ENCODE measurements at places on chromosomes 4 and X. TPM values are rescaled to one million over a fixed set of nuclear protein-coding genes. Genes with fewer than 3 reads are reported as not detected.

Gene TEX13C
- not detected for total RNA-seq

Gene PAGE2
- total RNA-seq, result not detected

Gene GATA1
- 0.16 TPM for total RNA-seq

Gene TRAM1L1
- 0.57 TPM for total RNA-seq

Gene LRCH2
- 1.4 TPM for total RNA-seq

Gene FRAS1
- total RNA-seq, result 2.2 TPM

Gene NRK
- total RNA-seq, result 2.1 TPM

DNA sequence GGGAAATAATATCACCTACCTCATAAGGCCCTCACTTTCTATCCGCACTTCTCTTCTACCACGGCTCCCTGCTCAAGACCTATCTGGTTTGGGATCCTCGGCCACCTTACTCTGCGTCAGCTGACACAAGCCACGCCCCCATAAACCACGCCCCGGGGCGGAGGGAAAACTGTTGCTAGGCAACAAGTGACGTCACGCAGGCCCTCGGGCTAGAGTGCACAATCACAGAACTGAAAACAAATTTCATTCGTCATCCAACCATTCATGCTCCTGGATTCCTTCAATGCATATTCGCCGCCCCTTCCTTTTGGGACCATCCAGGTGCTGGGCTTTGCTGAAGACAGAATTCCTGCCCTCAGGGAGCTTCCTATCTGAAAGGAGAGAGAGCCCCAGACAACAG lies 66.3 kb downstream of the SMC1A start:
- no peak for DNase-seq

DNA sequence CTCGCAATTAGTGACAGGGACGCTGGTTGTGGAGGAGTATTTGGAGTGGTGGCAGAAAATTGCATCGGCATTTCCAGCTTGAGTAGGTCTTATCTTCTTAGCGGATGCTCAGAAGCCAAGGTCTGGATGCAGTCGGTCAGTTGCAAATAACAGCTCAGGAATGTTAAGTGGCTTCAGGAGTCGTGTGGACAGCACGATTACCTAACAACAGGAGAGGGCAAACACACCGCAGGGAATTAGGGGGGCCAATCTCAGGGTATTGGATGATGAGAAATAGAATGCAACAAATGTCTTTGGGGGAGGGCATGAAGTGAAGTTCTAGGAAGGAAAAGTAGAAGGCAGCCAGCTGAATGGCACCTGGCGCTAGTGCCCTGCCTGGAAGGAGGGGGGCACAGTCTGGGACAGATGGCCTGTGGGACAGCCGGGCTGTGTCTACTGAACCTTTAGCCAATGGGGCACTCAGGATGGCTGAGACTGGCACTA lies 11.8 kb downstream of the RASL11B start:
- DNase-seq, result no peak

DNA sequence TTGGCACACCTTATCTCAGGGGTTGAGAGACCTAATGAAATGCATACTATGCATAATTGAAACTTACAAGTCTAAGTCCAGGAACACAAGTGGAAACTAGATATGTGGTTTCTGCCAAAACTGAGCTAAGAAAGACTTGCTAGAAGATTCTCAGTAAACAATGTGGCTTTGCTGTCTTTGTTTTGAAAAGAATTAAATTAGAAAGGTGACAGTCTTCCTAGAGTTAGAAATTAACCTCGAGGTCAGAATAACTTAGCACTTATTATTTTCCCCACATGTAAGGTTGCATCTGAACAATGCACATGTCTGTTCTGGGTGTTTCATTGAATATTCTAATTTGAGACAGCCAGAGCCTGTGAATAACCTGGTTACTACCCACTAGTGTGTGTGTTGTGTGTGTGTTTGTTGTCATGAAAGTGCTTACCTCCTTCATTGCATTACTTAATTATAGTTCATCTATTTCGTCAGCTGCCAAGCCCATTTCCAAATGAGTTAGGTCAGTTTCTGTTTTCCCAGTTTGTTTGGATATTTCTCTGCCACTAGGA lies 1.5 kb downstream of the EREG start:
- DNase-seq, result no peak

DNA sequence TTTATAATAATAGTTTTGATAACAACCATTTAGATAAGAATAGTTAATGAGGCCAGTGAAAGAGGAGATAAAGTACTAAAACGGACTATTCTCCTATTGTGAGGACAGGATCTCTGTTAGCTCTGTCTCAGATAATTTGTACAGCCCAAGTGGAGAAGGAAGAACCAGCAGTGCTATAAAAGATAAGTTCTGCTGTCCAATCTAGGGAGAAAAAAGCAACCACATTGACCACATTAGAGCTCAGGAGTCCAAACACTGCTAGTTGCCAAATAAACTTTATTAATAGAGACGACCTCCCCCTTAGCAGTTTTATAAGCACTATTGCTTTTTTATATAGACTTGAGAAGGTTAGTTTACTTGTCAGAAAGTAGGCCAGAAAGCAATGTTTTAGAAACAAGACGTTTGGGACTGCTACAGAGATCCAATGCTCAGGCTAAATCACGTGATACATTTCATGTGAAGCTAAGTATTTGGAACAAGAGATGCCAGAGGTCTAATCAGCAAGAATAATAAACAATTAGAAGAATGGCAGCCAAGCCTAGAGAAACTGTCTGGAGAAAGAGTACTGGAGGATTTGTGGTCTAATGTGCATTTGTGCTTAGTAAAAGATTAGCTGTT lies 15.9 kb downstream of the IL15 start:
- DNase-seq, result no peak

DNA sequence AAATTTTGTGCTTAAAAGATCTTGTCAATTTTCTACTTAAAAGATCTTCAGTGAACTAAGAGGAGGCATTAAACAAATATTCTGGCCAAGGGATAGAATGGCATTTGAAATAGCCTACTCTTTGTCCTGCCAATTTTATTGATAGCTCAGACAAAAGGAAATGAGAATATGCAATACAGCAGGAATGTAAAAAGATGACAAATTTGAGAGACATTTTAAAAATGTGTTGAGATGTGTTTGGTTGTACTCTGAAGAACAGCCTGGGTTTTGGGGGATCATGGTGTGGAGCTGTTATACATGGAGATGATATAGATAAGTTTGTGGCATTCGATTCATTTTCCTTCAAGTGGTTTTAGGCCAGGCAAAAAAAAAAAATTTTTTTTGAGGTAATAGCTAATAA lies 11.6 kb upstream of the MAD2L1 start:
- no peak for DNase-seq

- no peak for DNase-seq
Observed at GRCh38 chrX:150602743-150603142, 34.3 kb downstream of the MTM1 start.

DNA sequence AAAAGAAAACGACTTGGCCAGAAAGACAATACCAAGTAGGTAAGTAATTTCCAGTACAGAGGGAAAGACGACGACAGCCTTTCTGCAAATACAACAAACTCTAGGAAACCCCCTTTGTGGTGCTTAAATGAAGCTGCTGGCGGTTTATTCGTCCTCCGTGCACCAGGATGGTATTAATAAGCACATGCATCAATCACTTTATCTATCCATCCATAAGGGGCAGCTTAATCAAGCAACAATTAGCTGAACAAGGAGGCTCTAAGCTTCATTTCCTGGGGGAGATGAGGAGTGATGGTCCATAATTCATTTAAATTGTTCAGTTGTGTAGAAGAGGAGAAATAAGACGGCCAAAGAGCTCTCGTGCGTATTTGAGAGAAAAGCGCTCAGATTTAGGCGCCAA lies 26.2 kb downstream of the IRF2 start:
- no peak for DNase-seq

GRCh38 chr4:162360369-162361149 lies 196.8 kb upstream of the FSTL5 start:
- DNase-seq, result no peak

- DNase-seq, result no peak
Observed at GRCh38 chrX:6026980-6027379, 201.7 kb downstream of the NLGN4X start.

DNA sequence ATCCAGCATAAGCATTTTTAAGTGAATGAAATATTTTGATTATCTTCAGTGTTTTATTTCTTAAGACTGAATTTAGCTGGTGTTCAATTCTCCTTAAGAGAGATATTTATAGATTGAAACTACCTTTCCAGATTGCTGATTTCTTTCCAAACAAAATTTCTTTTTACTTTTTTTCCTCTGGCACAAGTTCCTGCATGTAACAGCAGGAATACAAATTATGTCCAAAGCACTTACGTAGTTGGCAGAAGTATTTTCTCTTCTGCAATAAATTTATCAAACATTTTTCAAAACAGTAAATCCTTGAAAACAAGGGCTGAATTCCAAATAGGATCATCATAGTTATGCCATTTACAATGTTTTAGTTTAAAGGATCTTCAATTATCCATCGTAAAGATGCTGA lies 412.6 kb downstream of the IQCM start:
- no peak for DNase-seq

- DNase-seq, result no peak
Observed at GRCh38 chrX:43633081-43633480, 23.0 kb upstream of the MAOA start.

GRCh38 chr4:85681221-85681657 lies 206.3 kb downstream of the ARHGAP24 start:
- peak; percentile 48 for DNase-seq

DNA sequence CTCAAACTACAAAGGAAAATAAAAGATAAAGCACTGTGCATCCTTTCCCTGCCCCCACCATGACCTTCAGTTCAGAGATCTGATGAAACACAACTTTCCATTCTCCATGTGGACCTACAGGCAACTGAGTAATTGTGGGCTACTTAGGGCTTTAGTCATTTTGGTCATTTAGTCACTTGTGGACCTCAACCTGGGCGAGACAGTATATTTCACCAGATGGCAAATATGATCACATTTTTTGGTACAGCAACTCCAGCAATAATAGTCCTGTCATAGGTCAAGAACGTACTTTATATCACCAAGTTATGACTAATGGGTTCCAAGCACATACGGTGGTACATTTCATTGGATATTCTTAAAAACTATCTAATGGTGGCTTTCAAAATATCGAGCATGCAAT lies 141.2 kb downstream of the PDGFC start:
- DNase-seq, result no peak

DNA sequence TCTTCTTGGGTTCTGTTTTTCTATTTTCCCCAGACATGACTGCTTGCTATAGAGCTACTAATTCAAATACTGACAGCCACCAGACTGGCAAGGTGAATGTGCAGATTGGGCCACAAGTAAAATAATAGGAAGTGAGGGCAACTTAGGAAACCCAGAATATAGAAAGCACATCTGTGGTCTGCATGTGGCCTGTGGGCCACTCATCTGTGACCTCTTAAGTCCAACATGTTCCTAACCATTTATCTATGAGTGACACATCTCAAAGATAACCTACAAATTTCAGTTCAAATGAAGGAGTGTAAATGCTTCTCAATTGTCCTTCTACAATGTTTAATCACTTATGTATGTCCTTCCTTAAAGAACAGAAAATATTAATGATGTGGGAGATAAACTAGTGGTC lies 128.9 kb downstream of the REELD1 start:
- no peak for DNase-seq

GRCh38 chr4:55864577-55865223 lies 11.3 kb downstream of the EXOC1 start:
- no peak for DNase-seq

- DNase-seq, result no peak
Observed at GRCh38 chr4:126955292-126956183, 677.2 kb upstream of the INTU start.

- no peak for DNase-seq
Observed at GRCh38 chr4:145423017-145423708, 58.5 kb upstream of the SMAD1 start.

DNA sequence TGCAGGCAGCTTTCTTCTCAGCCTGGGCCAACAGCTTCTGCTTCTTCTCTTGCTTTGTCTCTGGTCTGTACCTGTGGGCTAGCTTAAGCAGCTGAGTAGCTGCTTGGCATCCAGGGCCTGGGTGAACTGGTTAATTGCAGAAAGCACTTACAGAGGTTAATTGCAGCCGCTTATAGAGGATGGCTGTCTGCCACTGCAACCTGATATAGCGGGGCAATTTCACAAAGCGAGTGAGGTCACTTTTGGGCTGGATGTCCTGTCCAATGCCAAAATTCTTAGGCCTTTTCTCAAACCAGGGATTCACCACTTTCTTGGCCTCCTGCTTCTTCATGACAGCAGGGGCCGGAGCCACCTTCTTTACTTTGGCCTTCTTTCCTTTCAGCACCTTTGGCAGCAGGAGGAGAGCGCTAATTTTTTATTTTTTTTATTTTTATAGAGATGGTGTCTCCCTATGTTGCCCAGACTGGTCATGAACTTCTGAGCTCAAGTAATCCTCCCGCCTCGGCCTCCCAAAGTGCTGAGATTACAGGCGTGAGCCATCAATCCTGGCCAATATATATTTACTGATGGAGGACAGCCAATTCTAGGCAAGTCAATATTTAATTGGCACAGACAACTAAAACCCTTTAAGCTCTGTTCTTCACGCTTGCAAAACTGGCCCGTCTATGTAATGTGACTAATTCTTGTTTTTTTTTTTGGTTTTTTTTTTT lies 61.0 kb downstream of the ENOPH1 start:
- DNase-seq, result no peak

- no peak for DNase-seq
Observed at GRCh38 chrX:31272472-31272775, 200.6 kb upstream of the FTHL17 start.

DNA sequence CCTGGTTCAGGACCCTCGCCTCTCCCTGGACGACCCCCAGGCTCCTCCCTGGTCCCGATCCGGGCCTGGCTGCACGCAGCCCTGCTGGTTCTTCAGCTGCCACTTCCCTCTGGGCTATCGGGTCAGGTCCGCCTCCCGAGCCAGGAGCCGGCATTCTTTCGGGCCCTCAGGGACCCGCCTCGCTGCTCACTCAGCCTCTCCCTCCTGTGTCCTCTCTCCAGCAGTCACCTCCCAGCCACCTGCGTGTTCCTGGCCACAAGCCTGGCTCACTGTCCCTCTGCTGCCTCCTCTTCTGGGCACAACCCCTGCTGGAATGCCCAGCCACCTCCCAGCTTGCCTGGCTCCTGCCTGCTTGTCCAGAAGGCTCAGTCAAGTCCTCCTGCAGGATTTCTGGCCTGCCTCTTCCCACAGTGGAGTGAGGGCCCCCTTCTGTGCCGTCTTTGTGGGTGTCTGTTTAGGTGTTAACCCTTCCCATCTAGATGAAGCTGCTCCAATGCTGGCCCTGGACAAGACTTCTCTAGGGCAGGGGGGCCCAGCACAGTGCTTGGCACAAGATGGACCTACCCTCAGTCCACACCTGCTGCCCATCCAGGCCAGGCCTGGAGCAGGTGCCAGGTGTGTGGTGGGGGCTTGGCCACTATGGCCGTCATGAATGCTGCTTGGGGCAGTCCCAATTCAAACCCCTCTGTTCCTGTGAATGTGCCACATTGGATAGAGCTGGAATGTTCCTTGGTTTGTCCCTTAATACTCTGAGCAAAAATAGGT lies 2.2 kb downstream of the WFS1 start:
- DNase-seq, result peak; percentile 61
